Mesothelial cell of epicardium (in vitro differentiated cells): ENCODE measurements at places on chromosomes 3 and 15.

GRCh38 chr15:36183201-36183600 lies 396.2 kb upstream of the CDIN1 start:
- no peak for DNase-seq

- no peak for DNase-seq
Measured at GRCh38 chr3:23071296-23071695, 131.8 kb upstream of the UBE2E2 start.

GRCh38 chr3:144189044-144189443 lies 217.4 kb downstream of the DIPK2A start:
- DNase-seq: no peak

DNA sequence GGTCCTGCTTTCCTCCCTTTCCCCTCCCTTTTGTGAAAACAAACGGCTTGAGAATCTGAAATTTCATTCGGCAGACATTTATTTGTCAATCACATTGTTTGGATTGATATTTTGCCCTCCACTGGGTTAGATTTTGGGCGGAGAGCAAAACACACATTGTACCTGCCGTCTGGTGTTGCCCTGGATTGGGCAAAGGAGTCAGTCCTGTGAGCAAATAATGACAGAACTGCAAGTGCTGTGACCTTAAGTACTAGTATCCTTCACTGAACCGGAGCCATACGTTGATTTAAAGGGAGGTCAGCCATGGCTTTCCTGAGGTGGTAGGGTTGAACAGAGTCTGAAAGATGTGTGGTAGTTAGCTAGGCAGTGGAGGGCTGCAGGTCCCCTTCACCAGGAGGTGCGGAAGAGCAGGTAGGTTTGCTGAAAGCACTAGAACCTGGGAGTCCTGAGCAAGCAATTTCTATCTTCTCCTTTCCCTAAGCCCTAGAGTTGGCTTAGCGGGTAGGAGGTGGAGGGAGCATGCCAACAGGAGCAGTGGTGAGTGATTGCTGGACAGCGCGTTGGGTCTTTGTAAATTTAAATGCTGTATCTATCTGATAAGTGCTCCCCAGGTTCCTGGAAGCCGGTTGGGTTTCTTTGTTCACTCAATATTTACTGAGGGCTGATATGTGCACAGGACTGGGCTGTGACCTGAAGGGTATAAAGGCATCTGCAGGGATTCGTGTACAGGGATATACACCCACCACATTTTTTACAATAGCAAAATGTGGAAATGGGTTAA lies 2.0 kb downstream of the PDIA5 start:
- DNase-seq: no peak

- DNase-seq: no peak
Measured at GRCh38 chr3:9324944-9325343, 37.9 kb upstream of the THUMPD3 start.

GRCh38 chr15:66249605-66250174 lies 3.9 kb downstream of the MEGF11 start:
- DNase-seq: no peak

GRCh38 chr15:81166636-81167305 lies 29.9 kb upstream of the IL16 start:
- no peak for DNase-seq

- DNase-seq: no peak
Measured at GRCh38 chr3:113660458-113660857, 36.0 kb downstream of the USF3 start.

DNA sequence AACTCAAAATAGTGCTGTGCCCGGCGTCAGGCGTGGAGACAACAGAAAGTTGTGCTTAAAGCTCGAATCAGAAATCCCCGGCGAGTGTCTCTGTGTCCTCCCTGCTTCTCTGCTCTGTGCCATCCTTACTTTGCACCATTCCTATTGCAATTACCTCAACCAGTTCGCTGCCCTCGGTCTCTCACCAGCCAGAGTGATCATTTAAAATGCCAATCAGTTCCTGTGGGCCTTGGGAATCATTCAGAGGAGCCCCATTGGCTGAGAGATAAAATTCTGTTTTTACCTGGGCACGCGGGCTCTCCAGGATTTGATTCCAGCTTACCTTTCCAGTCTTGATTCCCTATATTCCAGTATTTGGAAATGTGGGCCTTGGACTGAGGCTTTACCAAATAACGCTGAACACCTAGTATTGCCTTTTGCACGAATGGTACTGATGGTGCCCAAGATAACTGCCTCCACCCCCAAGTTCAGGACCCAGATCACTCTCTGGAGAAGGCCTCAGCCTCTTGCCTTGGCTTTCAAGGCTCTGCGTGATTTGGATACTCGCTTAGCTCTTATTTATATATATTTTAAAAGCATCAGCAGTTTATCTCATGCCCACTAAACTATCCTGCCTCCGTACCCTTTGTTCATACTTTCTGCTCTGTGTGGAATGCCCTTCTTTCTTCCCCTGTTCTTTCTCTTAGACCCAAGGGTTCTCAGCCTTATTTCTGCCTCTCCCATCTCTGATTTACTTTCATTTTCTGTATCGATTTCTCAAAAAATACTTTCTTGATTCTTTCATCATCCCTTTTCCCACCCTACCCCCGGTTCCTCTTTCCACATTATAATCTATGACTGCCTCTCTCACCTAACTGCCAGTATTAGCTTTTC lies 863 bp downstream of the PSMA4 start:
- DNase-seq: no peak

- DNase-seq: no peak
Measured at GRCh38 chr3:147391781-147392624, 14.3 kb downstream of the ZIC4 start.

DNA sequence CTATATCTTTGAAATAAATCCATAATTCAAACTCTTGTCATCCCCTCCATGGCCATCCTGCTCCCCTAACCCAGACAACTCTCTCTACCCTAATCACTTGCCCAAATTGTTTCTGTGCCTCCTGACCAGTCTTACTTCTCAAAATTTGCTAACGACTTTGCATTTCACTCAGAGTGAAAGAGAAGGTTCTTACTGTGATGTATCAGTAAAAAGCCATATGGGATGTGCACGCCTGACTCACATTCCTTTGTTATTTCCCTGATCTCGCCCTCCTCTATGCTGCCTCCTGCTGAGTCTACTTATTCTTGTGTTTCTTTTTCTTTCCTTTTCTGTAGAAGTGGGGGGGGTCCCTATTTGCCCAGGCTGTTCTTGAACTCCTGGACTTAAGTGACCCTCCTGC lies 487.2 kb upstream of the FRG2C start:
- DNase-seq: no peak

GRCh38 chr3:126424039-126424717 lies 29.5 kb downstream of the CFAP100 start:
- DNase-seq: no peak

DNA sequence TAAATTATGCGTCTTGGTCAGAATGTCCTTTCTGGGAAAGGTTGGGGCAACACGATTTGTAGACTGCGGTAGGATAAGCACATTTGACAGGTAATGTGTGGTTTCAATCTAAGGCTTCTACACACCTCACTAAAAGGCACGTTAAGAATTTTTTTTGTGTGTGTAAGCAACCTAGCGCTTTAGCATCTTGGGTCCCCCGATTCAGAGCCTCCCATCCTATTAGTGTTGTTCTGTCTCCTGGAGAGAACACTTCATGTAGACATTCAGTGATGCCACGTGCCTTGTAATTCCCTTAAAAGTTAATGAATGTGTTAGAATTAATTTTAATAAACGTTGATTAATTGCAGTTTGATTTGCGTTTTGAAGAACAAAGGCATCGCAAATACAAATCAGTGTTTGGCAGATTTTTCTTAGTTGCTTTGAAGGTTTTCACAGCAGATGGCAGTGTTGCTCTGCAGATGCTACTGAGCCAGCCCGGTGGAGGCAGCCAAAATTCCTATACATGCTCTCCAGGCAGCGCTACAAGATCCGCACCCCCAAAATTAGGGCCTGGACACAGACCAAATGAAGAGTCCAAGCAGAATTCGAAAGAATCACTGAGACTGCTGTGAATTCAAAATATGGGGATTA lies 63.5 kb downstream of the OTOL1 start:
- DNase-seq: peak; percentile 69

- no peak for DNase-seq
Measured at GRCh38 chr3:124650798-124651197, 79.5 kb upstream of the UMPS start.

GRCh38 chr15:76935620-76936019 lies 4.1 kb downstream of the RCN2 start:
- no peak for DNase-seq

DNA sequence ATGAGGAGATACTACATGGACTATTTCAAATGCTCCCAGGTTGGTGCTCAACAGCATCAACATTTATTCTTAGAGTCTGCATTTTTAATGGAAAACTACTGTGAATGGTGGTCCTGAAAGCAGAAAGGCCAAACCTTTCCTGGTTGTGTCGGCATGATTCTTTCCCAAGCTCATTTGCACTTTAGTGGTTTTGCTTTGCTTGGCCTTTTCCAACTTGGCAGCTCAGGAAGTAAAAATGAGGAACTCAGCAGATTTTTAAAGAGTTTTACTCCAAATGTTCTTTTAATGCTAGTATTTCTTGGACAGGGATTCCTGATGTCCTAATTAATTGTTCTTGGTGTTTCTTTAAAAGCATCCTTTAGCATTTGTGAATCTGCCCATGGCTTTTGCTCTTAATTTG lies 197.4 kb downstream of the SLC9A9 start:
- no peak for DNase-seq

- DNase-seq: no peak
Measured at GRCh38 chr3:186219211-186219638, 110.3 kb upstream of the ETV5 start.

GRCh38 chr3:172634948-172635347 lies 75.9 kb downstream of the NCEH1 start:
- DNase-seq: no peak

DNA sequence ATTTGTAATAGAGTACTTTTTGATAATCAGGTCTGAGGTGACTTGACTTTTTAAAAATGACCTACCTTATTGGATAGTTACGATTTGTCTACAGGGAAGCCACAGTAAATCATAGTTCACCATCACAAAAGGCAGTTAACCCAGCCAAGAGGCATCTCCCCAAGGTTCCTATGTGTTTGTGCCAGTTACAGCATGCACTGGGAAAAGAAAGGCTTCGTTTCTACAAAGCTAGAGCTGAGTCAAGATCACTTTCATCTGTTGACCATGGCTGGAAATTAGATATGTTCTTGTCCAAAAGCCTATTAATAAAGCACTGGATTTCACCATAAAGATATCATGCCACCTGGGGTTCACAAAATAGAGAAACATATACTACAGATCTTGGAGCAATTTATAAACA lies 139.9 kb downstream of the GREM1 start:
- DNase-seq: no peak

GRCh38 chr3:41209646-41210045 lies 10.3 kb downstream of the CTNNB1 start:
- DNase-seq: no peak

DNA sequence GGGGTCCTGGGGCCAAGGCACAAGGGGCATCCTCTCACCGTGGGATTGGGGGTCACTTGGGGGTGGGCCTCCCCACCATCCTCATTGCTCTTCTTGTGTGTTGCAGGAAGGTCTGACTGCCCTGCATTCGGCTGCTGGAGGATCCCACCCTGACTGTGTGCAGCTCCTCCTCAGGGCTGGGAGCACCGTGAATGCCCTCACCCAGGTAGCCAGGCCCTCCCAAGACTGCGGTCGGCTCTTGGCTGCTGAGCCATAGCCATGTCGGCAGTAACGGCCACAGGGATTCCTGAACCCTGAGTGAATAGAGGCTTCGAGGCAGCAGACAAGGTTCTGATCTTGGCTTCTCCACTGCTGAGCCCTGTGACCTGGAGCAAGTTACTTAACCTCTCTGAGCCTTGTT lies 19.7 kb downstream of the ANKDD1A start:
- DNase-seq: peak; percentile 19

GRCh38 chr15:82539691-82540054 lies 584 bp downstream of the RPS17 start:
- DNase-seq: no peak
